ENCODE measurements at places on chromosomes 2 and 18. TPM values are rescaled to one million over a fixed set of nuclear protein-coding genes. Genes with fewer than 3 reads are reported as not detected.

The FRZB gene
- total RNA-seq = 0.07 TPM

The NGEF gene
- 16.8 TPM for total RNA-seq

The LIMS3 gene
- total RNA-seq = not detected

The EFHD1 gene
- 1.9 TPM for total RNA-seq

The FHOD3 gene
- 2.5 TPM for total RNA-seq

The ADRA2B gene
- total RNA-seq = 0.08 TPM

The BCL2 gene
- total RNA-seq = 0.79 TPM

The GKN1 gene
- total RNA-seq = 0.72 TPM

The SLC4A5 gene
- 0.40 TPM for total RNA-seq

The IL1R1 gene
- 34.5 TPM for total RNA-seq

The TLX2 gene
- 0.30 TPM for total RNA-seq

The SLC19A3 gene
- total RNA-seq = 3.4 TPM

The POTEC gene
- total RNA-seq = not detected

The MARCHF4 gene
- total RNA-seq = 62.0 TPM

The ATOH8 gene
- total RNA-seq = 4.5 TPM

The SIX3 gene
- total RNA-seq = 0.41 TPM

The DNER gene
- total RNA-seq = 9.1 TPM

The VIL1 gene
- total RNA-seq = 0.16 TPM

The RAB6C gene
- total RNA-seq = not detected

The CCDC68 gene
- 5.8 TPM for total RNA-seq

The GNLY gene
- not detected for total RNA-seq

The ACTG2 gene
- 0.11 TPM for total RNA-seq

The UCN gene
- total RNA-seq = 2.2 TPM

The GALNT3 gene
- total RNA-seq = not detected

The CELF4 gene
- not detected for total RNA-seq

The DBI gene
- 393 TPM for total RNA-seq

The KCNJ13 gene
- not detected for total RNA-seq

The CRACDL gene
- 0.54 TPM for total RNA-seq

The CCDC141 gene
- total RNA-seq = not detected

The MPPE1 gene
- 22.2 TPM for total RNA-seq

The DNAJB2 gene
- total RNA-seq = 54.5 TPM

The ZNF516 gene
- total RNA-seq = 4.2 TPM

The KYNU gene
- total RNA-seq = 304 TPM

The ADAM17 gene
- 35.0 TPM for total RNA-seq

The GCG gene
- not detected for total RNA-seq

The TNFAIP6 gene
- total RNA-seq = 3.0 TPM

The ELOA2 gene
- total RNA-seq = not detected

The NEURL3 gene
- total RNA-seq = 1.5 TPM

The DOCK10 gene
- total RNA-seq = 49.8 TPM

The MYCN gene
- total RNA-seq = not detected

The TMEM17 gene
- total RNA-seq = 5.7 TPM

The MALT1 gene
- total RNA-seq = 11.8 TPM

The HOXD13 gene
- total RNA-seq = 0.24 TPM

The NCL gene
- 900 TPM for total RNA-seq

The SPATA3 gene
- not detected for total RNA-seq

The IL36A gene
- total RNA-seq = not detected

The CRIM1 gene
- total RNA-seq = 134 TPM

The SP3 gene
- 50.0 TPM for total RNA-seq

The PLCL1 gene
- not detected for total RNA-seq

Measured in A549 treated with DMSO at 1 μM for 4 hours (cell line).